Stimulated activated CD8-positive, alpha-beta memory T cell treated with anti-CD3 and anti-CD28 coated beads, Interleukin-7, amount 100 ng/mL, for 1 hour (primary cell): ENCODE measurements at places on chromosomes 11 and 22.

- no peak for DNase-seq
Observed at GRCh38 chr11:81839976-81840375, 893.7 kb downstream of the FAM181B start.

- no peak for DNase-seq
Observed at GRCh38 chr22:50569896-50570535, 7.3 kb upstream of the SYCE3 start.

- DNase-seq = no peak
Observed at GRCh38 chr11:128190312-128190711, 397.0 kb downstream of the ETS1 start.

DNA sequence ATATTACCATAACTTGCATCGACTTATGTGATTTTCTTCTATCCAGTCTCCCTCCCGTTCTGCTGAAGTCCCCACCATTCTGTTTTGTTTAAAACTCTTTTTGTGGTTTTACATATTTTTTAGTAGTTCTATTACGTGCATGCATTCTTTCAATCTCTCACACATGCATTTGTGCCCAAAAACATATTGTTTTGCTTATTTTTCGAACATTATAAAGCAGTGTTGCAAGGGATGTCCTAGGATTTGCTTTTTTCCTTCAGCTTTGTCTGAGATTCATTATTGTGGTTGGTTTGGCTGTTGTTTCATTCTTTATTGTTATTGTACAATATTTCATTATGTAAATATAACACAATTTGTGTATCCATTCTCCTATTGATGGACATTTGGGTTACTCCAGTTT, 235.7 kb downstream of the DYNC2H1 start:
- no peak for DNase-seq

DNA sequence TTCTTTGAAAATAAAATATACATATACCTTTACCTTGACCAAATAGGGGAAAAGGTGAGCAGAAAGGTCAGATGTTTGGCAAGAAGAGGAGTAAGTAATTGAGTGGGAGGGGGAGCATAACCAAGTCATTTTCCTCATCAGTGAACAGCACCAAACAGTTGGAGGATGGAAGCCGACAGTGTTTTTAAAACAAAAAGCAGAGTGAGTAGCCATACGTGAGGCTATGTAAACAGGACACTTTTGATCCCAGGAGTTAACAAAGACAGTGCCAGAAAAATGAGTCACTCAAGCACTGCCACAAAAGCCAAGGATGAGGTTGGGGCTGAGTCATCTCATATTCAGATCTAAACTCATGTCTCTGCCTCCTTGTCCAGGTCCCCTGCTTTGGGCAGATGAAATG, 734.7 kb downstream of the KCNA4 start:
- DNase-seq = no peak

DNA sequence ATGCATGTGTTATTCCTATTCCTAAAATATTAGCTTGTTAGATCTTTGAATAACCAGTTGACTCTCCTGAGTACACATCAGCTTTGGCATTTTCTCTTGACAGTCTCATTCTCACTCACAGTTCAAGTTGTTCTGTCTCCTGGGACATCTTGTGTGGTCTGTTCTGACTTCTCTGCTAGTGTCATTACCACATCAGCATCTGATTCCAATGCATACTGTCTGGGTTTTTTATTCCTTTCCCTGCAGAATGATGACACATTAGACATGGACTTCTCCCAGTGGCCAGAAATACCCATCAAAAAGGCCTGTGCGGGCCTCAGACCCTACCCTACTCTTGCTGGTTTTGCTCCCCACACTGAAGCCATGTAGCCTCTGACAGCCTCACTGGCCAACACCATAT, 2.7 kb downstream of the ZNF74 start:
- no peak for DNase-seq

- no peak for DNase-seq
Observed at GRCh38 chr22:49783036-49783746, 44.5 kb downstream of the BRD1 start.

- peak; percentile 67 for DNase-seq
Observed at GRCh38 chr22:37561212-37562048, 1.1 kb downstream of the CDC42EP1 start.

DNA sequence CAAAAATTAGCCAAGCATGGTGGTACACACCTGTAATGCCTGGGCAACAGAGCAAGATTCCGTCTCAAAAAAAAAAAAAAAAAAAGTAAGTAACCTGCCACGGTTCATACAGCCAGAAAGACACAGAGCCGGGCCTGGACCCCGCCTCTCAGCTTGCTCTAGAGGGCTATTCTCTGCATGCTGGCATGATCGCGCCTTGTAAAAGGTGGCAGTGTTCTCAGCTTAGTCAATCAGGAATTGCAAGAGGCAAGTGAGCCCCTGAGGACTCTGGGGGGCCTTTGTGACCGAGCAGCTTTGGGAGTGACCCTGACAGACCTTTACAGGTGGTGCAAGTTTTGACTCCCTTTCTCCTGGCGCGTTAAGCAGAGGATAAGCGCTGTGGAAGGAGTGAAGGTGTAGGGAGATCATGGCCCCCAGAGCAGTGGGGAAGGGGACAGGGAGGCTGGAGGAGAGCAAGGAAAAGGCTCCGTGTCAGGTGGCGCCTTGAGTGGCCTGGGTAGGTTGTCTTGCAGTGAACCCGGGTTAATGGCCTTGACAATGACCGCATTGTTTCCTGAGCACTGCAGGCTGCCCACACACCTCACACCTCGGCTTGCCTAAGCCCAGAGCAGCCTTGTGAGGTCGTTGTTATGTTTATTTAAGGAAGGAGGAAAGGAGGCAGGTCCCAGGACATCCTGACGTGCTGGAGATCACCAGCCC, 48.9 kb downstream of the CDPF1 start:
- no peak for DNase-seq

DNA sequence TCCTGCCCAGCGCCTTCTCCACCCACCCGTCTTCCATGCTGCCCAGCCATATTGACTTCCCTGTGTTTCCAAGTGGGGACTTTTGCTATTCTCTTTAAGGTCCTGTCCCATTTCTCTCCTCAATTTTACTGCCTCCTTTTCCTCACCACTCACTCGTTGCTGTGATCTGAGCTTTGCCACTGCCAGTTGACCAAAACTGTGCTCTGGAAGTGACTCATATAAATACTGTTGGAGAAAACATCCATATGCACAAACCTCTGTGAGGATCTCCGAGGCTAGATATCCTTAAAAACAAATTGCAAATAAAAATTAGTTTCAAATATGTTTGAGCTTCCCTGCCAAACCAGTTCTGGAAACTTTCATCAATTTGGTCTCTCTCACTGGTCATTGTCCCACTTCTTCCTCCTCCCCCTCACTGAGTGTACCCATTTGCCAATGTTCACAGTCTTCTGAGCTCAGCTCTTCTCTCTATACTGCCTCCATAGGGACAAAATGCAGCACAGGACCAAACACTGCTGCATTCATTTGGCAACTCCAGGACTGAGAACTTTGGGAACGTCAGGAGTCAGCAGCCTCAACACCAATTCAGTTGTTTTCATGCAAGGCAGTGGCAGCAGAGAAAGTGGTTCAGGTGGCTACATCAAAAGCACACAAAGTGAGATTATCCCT, 34.0 kb upstream of the MMP13 start:
- no peak for DNase-seq

GRCh38 chr11:20060647-20061205, 99.5 kb downstream of the DBX1 start:
- no peak for DNase-seq
